ENCODE measurements at places on chromosomes 5 and 9.
A peak's percentile ranks its signal among the peaks of the same experiment; 100 is the strongest.

GRCh38 chr5:40033411-40033810, 608.6 kb upstream of the DAB2 start:
- DNase-seq = no peak

DNA sequence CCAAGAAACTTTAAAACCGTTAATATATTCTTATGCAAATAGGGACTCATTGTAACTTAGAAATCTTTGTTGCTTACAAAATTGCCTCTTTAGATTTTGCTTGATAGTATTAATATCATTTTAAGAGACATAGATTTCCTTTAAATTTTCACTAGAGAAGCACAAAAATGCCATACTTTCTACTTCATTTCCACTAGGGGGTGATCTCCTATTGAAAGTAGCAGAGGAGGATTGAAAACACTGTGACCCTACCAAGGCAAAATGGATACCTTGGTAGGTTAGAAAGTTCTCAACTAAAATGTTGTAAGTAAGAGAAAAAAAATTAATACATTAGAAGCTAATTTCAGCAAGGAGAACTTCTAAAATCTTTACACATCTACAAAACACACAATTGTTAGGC, 204.9 kb downstream of the CHSY3 start:
- peak; percentile 57 for DNase-seq

DNA sequence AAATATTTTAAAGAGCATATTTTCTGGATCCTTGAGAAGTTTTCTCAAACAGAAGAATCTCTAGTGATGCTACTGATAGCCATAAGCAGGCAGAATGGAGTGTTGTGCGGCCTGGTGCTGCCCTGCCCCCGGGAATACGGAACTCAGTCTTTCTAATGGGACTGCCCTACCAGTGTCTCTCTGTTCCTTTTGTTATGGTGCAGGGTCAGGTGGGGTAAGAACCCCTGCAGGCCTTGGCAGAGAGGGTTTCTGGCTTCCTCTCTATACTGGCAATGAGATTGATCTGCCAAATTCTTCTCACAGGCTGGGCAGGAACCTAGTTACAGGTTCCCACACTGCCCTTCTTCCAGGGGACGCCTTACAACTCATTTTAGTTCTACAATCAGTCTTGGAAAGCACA, 2.6 kb downstream of the IL5 start:
- no peak for DNase-seq

DNA sequence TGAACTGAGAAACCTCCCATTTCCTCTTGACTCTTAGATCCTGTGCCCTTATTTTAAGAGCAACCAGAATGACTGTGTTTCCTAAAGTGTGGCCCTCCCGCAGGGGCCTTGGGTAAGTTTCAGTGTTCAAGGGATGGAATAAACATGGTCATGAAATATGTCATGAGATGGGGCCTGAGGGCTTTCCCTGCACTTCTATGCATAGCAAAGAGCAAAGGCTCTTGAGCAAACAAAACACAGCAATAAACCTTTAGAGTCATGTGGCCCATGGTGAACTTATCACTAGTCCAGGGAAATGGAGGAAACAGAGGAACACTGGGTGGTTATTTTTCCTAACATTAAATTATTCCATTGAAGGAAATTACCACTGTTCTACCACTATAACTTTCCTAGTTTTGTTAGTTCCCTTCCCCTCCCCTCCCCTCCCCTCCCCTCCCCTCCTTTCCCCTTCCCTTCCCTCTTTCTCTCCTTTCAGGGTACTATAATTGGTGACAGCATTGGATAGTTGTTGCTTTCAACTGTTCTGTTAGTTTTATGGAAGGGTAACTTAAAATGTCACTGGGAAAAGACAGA, 72.4 kb downstream of the CTSL start:
- no peak for DNase-seq

DNA sequence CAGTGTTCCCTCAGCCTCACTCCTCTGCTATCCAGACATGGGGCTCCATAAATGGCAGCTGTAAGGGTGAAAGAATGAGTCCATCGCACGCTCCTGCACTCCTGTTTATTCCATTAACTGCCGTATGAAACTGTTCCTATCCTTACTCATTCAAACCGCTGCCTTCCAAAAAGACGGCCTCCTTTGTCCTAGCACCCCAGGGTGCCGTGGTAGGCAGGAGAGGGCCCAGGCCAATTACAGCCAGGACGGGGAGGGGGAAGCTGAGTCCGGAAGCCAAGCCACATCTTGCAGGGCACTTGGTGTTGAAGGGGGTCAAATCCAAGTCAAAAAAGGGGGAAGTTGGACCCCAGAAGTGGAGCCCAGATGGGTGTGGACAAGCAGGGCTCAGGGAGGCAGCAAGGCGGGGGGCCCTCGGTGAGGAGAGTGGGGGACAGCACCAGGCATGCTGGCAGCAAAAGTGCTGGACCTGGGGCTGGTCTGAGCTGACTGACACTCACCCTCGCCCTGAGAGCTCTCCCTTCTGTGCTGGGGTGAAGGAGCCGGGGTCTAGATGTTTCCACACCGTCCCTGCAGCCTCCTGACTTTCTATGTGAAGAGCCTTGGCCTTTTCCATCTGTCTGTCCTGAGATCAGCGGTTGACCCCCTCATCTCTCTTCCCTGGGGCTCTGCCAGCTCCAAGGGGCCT, 63.3 kb downstream of the COL23A1 start:
- DNase-seq = no peak

- no peak for DNase-seq
Observed at GRCh38 chr9:124768750-124769548, 2.2 kb downstream of the NR6A1 start.

DNA sequence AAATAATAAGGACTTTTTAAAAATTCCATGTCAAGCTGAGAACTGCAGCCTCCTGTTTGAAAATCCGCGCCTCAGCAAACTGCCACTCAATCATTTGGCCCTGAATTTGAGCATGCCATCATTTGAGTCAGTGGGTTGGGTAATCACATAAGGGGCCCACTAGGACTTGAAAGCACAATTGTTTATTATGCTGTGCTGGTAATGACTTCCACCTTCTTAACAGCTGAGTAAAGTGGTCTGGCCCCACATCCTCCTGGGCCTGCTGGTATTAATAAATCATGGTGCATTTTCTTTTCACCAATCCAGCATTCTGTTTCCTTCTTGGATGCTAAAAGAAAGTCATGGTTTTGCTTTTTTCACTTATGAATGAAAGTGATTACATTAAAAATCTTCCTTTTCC, 103.0 kb upstream of the CTSL start:
- no peak for DNase-seq

GRCh38 chr9:72353455-72354116, 11.4 kb downstream of the ZFAND5 start:
- DNase-seq = no peak

- DNase-seq = no peak
Observed at GRCh38 chr5:81753429-81753828, 2.5 kb upstream of the SSBP2 start.

- DNase-seq = peak; percentile 97
Observed at GRCh38 chr5:151447174-151448037, at the start of gene SLC36A1. Gene SLC36A1 (plus strand): TSS chr5:151447603. CDS start chr5:151458793, 11,190 bp downstream.

- no peak for DNase-seq
Observed at GRCh38 chr9:13975611-13976290, 338.2 kb downstream of the NFIB start.

- no peak for DNase-seq
Observed at GRCh38 chr9:116165912-116166311, 12.3 kb downstream of the PAPPA start.

GRCh38 chr9:79164406-79164805, 407.4 kb upstream of the TLE4 start:
- DNase-seq = no peak

DNA sequence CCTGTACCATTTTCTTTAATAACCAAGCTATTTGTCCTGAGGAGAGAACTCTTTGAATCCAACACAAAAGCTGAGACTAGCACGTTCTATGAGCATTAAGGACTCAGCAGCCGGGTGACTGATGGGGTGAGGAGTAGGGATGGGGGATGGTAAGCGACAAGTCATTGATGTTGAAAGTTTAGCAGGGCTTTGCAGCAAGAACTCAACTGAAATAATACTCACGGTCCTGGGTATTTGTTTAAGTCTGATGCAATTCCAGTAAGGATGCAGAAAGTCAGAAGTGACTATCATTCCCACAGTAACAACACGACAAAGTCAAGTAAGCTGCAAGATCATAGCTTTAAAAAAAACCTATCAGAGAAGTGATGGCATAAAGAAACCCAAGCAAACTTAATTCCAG, 131.1 kb downstream of the ACTL7B start:
- DNase-seq = no peak

GRCh38 chr5:10264604-10265003, 14.5 kb downstream of the CCT5 start:
- no peak for DNase-seq

DNA sequence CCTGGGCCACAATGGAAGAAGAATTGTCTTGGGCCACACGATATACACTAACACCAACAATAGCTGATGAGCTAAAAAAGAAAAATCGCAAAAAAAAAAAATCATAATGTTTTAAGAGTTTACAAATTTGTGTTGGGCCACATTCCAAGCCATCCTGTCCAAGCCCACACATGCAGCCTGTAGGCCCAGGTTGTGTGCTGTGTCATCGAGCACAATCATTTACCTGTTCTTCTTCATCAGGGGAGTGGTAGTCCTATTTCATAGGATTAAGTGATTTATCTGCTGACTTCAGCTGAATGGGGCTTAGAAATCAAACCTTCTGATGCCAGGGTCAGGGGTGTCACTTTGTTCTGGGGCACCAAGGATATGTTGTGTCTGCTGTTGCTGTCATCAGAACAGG, 44.6 kb upstream of the ELL2 start:
- no peak for DNase-seq

DNA sequence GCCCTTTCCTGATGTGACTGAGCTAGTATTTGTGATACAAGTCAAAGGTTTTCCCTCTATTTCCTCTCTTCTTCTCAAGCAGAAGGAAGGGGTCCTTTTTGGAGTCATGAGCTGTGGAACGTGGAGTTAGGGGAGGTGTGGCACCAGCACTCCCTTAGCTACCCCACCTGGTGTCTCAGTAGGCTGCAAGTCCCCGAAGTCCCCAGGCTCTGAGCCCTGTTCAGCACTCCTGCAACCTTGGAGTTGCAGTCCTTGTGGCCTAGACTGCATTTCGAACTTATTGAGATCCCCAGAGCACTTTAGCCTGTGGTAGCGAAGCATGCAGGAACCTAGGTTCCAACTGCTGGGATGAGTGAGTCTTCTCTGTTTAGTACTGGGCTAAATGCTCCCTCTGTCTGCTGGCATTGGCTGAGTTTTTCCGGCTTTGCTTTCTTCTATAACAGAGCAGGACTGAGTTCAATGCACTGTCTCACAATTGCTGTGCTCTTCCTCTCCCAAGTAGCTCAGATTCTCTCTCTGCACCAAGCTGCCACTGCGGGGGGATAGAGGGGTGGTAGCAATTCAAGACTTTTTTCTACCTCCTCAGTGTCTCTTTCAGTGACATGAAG, 600.7 kb upstream of the CDH9 start:
- DNase-seq = no peak

- DNase-seq = no peak
Observed at GRCh38 chr5:164763206-164763605, 1257.8 kb downstream of the MAT2B start.

DNA sequence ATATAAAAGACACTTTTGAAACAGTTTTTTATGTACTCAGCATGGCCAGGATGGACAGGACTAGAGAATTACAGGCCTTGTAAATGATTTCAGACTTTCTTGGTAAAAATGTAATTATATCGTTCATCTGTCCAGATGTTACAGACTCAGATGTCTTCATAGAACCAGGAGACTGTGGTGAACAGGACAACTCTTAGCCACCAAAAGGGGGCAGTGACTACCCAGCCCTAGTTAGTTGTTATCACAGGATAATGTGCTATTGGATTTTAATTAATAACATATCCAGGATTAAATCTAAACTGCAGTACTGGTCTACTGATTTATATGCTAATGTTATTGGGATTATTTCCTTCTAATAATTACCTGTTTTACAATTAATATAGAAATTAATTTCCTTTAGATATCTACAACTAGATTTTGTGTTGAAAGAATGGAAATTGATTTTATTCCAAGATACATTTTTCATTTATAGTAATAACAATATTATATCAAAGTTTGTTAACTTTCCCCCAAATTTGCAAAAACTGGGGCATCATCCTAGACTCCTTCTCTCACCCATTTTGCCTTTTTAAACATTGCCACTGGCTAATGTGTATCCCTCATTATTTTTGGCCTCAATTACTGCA, 99.4 kb downstream of the MTREX start:
- peak; percentile 33 for DNase-seq

GRCh38 chr9:7265181-7265580, 507.4 kb downstream of the KDM4C start:
- no peak for DNase-seq

- DNase-seq = no peak
Observed at GRCh38 chr9:113771199-113771598, 104.9 kb upstream of the ZNF618 start.

- DNase-seq = no peak
Observed at GRCh38 chr5:98173334-98173733, 600.1 kb upstream of the RGMB start.

DNA sequence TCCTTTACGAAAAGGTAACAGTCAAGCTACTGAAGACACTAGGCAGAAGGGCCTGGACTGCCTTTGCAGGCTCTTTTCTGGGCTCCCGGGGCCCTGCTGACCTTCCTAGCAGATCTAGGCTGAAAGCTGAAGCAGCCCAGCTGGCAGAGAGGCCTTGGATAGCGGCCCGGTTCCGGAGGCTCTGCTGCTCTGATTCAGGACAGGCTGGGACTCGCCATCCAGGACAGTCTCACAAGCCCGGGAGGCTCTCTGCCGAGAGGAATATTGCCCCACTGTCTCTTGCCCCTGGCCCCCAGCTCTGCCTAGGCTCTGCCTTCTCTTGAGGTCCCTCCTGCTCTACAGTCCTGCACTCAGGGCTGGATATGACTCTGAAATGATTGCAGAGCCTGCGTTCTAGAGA, 67.8 kb downstream of the PSD2 start:
- peak; percentile 76 for DNase-seq

GRCh38 chr5:37640088-37640487, 199.8 kb downstream of the GDNF start:
- no peak for DNase-seq

DNA sequence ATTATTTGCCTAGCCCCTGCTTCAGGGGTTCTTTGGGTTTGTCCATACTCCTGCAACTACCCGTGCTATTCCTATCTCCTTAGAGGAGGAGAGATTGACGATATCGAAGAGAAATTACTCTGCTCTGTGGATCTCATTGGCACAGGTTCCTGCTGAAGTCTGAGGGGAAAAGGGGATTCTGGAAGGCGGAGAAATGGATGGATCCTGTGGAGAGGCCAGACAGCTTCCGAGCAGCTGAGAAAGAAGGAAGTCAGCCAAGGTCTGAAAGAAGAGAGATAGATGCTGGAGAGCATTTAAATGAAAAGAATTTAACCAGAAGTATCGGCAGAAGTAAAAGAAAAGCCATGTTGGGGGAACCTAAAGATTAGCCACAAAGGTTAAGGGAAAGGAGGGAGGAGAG, 40.4 kb upstream of the SPATA31C2 start:
- no peak for DNase-seq

GRCh38 chr5:15794052-15794985, 294.3 kb downstream of the FBXL7 start:
- no peak for DNase-seq

DNA sequence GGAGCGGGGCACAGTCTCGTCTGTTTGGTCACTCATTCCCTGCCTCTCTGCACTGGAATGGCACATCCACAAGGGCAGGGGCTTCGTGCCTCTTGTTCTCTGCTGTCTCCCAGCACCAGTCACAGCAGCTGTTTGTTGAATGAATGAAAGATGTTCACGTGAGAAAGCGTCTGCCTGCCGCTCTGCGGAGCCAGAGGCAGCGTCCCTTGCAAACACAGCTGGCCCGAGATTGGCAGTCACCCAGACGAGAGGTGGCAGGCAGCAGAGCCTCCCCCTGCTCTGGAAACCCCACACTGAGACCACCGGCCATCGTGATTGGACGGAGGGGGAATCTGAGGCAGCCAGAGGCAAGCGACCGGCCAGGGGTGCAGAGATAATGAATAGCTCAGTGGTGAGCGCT, 6.0 kb upstream of the FAM163B start:
- DNase-seq = no peak
